Midbrain (tissue), 1 donor: ENCODE measurements at places on chromosomes 11 and 22.

GRCh38 chr11:29448246-29448877 lies 568.5 kb downstream of the KCNA4 start:
- DNase-seq = peak; percentile 31

- no peak for DNase-seq
These were observed 12.6 kb upstream of the SSTR3 start for GRCh38 chr22:37224757-37225420.

DNA sequence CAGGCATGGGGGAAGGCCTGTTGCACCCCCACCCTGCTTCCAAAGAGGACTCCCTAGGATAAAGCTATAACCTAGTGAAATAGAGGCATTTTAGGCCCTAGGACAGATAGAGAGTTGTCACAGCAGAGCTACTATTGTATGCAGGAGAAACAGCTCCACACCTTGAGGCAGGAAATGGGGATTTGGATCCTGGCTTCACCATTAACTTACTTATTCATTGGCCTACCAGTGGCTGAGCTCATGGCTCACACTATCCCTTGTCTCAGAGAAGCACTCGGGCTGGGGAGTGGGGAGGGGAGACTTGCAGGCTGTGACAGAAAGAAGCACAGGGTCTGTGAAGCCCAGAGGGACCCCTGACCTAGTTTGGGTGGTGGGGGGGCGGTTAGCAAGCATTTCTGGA lies 999 bp upstream of the PDE2A start:
- DNase-seq = no peak

DNA sequence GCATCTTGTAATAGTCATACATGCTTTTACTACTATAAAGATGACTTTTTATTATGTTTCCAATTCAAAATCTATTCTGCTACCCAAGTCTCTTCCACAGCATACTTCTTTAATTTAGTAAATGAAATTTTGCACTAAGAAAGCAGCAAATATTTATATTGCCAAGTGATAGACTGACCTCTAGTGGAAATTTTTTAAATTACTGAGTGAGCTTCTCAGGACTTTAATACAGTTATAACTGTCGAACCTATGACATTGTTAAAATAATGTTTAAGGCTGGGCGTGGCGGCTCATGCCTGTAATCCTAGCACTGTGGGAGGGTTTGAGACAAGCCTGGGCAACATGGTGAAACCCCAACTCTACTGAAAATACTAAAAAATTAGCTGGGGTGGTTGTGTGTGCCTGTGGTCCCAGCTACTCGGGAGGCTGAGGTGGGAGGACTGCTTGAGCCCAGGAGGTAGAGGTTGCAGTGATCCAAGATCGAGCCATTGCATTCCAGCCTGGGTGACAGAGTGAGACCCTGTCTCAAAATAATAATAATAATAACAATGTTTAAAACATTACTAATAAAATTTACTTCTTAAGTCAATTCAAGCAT lies 27.3 kb downstream of the STK33 start:
- DNase-seq = peak; percentile 67

DNA sequence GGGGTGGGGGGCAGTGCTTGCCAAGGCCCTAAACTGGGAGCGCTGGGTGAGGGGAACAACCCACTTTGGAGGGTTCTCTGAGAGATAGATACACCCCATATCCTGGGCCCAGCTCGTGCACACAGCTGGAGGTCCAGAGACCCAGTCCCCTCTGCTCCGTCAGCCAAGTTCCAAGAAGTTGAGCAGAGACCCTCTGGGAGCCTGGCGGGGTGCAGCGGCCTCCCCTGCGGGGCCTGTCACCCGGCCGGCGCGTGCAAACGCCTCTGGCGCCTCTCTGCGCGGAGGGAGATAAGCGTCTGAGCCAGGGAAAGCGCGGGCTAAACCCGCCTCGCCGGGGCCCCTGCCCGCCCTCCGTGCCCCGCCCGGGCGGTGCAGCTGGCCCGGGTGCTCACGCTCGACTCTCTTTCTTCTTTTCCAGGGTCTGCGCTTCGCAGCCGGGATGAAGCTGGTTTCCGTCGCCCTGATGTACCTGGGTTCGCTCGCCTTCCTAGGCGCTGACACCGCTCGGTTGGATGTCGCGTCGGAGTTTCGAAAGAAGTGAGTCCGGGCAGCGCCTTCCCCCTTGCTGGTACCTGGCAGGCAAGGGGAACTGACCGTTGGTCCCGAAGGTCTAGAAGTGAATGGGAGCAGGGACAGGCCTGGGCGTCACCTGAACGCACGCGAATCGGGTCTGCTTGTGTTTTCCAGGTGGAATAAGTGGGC lies 540 bp downstream of the ADM start:
- peak; percentile 57 for DNase-seq

GRCh38 chr11:2413742-2414579 lies 13.4 kb downstream of the TSSC4 start:
- DNase-seq = no peak

DNA sequence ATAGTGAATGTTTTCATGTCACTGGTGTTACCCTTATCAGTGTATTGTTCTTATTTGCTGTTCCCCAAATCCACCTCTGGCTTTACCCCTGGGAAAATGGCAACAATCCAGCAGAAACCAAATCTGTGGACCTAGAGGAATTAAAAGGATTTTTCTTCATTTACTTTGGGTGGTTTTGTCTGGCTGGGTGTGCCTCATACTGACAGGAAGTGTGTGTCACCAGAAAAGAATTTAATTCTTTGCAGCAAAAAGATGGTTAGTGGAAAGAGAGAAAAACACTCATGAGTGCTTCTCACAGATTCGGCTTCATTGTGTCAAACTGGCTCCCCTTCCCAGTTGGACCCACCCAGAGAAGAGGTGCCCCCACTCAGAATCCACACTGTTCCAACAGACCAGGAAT lies 38.9 kb downstream of the FZD4 start:
- no peak for DNase-seq

DNA sequence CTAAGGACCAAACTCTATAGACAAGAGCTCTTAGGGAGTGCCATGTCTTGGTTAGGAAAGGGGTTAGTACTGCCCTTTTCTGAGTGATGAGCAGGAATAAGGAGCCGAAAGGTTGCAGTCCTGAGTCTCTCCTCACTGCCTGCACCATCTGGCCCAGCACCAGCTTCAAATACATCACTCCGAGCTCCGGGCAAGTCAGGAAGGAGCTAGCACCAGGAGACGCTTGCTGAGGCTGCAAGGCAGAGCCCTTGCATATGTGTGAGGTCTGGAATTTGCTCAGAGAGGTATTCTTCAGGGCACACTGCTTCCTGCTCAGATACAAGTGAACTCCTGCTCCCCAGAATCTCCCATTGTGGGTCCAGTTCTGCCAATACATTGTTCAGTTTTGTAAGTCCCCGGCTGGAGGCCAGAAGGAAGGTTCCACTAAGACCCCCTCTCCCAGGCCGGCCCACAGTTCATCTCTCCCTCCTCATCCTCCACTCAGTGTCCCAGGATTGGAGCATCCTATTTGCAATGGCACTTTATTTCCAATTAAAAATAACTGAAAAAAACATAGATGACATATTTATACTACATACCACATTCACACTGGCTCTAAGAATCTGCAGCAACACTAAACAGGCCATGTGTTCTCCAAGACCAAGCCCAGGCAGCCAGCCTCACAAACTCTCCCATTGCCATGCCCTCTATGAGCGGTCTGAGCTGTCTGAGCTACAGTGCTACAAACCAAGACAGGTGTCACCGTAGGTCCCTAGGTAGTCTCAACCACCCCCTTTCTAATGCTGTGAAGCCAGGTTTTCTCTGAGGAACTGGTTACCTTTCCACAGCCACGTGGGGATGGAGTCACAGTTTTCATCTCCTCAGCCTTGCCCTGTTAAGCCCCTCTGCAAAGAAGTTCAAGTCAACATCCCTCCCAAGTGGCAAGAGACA lies 55.1 kb upstream of the SPATA19 start:
- DNase-seq = no peak

DNA sequence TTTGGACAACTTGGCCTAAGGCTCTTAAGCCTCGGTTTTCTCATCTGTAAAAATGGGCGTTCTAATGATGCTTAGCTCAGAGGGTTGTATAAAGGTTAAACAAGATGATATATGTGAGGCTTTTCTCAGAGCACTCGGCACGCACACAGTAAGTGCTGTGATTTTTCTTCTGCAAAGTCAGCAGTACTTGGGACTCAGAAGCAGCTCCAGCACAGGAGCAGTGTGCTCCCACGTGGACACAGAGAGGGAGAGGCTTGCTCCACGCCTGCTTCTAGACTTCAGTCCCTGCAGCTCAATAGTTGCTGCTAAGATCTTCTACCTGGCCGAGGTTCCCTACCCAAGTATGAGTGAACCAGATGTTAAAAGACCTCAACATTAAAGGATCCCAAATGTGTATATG lies 39.9 kb upstream of the PHF21A start:
- no peak for DNase-seq

DNA sequence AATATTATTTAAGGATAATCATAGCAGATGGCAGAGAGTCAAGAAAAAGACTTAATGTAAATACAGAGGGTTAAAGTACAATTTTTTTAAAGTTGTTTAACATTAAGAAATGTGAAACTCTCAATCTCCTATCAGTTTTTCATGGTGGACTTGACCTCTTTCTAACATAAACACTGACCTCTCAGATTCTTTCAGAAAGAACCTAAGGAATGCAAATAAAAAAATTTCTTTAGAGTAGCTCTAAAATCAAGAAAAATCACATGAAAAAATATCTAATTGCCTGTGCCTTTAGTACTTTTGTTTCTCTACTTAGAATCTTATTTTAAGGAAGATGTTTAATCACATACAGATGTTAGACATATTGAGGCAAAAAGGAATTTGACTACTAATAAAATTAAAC lies 12.9 kb downstream of the RNF141 start:
- DNase-seq = no peak

GRCh38 chr11:82080160-82080559 lies 653.5 kb downstream of the FAM181B start:
- DNase-seq = no peak

GRCh38 chr11:6156628-6157359 lies 13.3 kb downstream of the OR52B2 start:
- no peak for DNase-seq

DNA sequence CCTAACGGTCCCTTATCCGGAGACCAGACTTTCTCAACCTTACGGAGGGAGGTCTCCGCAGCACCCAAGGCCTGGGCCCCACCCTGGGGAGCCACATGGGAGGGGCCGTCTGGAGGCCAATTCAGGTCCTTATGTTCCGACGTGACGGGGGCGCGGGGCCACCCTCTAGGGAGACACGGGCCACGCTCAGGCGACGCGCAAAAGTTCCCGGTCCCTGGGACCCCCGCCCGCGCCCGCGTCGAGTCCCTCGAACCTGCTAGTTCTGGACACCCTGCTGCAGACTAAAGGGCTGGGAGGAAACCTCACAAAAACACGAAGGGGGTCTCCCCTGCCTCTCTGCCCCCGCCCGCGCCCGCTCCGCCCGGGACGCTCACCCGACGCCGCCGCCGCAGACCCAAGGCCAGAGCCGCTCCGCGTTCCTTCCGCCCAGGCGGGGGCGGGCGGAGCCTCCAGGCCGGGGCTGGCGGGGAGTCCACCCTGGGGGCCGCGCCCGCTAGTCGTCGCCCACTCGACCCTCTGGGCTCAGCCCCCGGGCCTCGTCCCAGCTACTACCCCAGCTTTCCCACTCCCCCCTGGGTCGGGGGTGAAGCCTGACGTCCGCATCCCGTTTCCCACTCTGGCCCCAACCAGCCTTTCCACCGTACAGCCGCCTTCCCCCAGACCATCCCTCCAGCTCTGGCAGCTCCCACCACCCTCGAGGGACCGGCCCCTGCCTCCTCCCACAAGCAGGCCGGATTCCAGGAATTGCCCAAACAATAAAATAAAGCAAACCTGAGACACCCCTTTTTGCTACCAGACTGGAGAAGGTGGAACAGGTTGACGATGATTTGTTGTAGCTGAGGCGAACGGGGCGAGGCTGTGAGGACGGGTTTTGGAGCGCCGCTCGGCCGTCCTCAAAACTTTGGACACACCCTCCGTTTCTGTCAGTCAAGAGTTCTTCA lies 2.7 kb downstream of the RNH1 start:
- DNase-seq = no peak

DNA sequence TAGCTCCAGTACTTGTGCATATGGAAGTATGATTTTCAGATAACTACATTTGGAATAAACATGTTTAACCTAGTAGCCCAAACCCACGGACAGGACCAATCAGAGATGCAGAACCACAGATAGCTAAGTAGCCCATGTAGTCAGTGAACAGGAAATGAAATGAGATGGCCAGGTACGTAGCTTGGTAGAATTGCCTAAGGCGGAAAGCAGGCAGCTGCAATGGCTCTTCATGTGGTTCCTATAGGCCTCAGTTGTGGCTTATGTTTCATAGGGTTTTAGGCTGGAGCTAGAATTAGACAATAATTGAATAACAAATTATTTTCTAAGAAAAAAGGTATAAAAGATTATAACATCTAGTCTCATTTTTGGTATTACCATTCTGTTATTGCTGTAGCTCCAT lies 86.4 kb upstream of the B3GNT6 start:
- DNase-seq = no peak

- DNase-seq = no peak
These were observed 9.6 kb downstream of the SSTR3 start for GRCh38 chr22:37202716-37203115.

GRCh38 chr22:39847477-39847876 lies 46.1 kb downstream of the ENTHD1 start:
- no peak for DNase-seq

DNA sequence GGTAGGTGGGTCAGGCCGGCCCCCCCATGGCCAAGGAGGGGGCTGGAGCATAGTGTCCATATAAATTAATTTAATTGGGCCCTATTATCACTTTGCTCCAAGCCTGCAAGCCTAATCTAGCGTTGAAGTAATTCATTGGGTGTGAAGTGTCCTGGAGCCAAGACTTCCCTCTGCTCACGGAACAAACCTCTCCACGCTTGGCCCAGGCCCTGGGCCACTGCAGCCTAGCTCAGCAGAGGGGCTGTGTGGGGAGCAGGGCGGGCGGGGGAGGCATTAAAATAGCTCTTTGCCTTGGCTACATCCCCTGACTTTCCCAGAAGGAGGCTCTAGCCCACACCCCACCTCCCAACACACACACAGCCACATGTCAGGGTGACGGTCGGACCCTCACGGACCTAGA lies 73.5 kb downstream of the THAP12 start:
- no peak for DNase-seq

GRCh38 chr11:115197031-115197430 lies 307.2 kb downstream of the CADM1 start:
- DNase-seq = no peak

- no peak for DNase-seq
These were observed 186.6 kb upstream of the UBASH3B start for GRCh38 chr11:122468965-122469364.

- DNase-seq = no peak
These were observed 43.9 kb upstream of the ACCSL start for GRCh38 chr11:44003736-44004451.

GRCh38 chr11:123559523-123559955 lies 94.9 kb downstream of the SCN3B start:
- DNase-seq = no peak

DNA sequence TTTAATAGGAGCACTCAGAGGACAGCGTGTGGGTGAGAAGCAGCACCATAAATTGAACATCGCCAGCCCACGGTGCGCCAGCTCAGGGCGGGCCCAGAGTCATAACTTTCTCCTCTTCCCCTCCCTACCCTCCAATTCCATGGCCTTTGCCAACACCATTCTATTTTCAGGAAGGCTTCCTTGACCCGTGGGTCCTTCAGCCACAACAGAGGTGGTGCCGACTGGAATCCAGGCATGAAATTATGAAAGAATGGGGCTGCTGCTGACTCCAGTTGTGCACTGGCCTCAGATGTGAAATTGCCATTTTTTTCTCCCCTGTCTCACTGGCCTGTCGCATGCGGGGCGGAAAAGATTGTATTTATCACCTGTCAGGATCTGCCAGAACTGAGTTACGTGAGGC lies 345.9 kb downstream of the MIAT start:
- no peak for DNase-seq
